ENCODE measurements at places on chromosomes 1 and 21.

DNA sequence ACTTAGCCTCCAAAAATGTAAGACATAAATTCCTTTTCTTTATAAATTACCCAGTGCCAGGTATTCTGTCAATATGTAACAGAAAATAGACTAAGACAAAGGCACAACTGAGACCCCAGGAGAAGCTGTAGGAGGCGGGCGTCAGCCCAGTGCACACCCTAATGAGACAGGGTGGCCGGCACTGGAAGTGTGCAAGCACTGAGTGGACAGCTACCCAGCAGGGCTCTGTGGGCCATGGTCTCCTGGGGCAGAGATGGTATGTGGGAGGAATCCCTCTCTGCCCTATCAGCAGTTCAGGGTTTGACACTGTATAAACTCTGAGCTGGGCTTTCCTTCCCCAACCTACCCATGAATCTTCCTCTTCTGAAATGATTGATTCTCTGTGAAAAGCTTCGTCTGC is 139.5 kb downstream of the GLIS1 start:
- no peak for DNase-seq

DNA sequence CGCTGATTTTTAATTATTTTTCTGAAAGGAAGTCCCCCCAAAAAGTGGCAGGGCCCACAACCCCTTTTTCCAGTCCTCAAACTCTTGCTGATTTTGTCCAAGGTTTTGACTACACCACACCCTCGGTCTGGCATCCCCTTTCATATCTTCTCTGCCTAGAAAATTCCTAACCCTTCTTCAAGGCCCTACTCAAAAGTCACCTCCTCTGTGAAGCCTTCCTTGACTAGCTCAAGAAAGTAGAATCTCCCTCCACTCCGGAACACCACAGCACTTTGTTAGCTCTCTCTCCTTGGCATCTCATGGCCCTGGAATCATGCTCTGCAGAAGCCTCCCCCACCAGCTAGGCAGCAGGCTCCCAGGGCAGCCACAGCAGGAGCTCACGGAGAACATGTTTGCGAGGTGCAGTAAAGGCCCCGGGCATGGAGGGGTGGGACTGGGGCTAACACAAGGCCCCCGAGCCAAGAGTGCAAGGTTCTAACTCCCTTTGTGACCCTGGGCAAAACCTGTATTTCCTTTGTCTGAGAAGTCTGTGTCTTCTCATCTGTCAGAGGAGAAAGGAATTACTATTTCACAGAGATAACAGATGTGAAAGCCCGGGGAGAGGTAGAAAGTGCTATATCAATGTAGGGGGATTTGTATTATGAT is 17.7 kb upstream of the S100A7 start:
- no peak for DNase-seq

- no peak for DNase-seq
Measured at GRCh38 chr1:25658791-25659431, 42.3 kb downstream of the MAN1C1 start.

DNA sequence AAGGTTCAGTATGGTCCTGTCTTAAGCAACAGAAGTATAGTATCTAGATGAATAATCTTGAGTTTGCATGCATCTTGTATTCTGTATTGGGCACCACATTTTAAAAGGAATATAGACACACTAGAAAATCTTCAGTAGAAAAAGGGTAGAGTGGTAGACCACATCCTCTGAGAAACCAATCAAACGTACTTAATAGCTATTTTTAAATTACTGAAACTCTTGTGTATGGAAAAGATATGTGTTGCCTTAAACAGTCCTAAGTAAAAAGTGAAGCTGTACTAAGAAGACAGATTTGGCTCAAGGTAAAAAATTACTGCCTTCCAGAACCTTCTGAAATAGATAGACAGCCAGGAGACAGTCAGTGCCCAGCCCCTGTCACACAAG is 3.1 kb downstream of the CTXND2 start:
- no peak for DNase-seq

- peak; percentile 38 for DNase-seq
Measured at GRCh38 chr1:41455479-41456332, 28.8 kb downstream of the EDN2 start.

Data from hippocampal formation (tissue), 2 donors.